ENCODE measurements at places on chromosomes 13 and 19. TPM values are rescaled to one million over a fixed set of nuclear protein-coding genes. Genes with fewer than 3 reads are reported as not detected.
A peak's percentile ranks its signal among the peaks of the same experiment; 100 is the strongest.

TNPO2 gene
- total RNA-seq: 99.7 TPM

DNA sequence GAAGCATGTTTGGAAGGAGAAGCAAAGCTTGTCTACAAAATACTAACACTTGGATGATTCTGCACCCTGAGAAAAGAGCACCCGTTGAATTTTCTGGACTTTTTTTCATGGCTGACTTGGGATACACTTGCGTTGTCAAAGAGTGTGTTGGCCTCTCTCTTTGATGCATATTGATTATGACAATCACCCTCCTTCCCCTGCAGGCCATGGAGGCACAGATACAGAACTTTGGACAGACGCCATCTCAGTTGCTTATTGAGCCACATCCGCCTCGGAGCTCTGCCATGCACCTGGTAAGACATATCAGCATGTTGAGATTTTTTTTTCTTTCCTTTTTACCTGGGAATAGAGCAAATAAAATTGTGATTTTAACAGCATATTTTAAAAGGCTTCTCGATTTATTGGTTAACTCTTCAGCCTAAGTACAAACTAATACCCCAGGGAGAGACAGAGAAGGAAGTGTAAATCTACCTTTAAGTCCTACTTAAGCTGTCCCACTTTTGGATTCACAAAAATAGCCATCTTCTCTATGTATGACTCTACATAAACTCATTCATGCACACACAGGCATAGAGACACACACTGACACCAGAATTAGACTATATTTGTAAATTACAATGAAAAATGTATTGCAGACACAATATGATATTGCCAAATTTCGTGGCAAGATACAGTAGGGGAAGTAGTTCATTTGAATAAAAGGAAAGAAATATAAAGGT lies 169.7 kb upstream of the MAB21L1 start:
- no peak for DNase-seq

- no peak for DNase-seq
These were observed 74.3 kb upstream of the FAM216B start for GRCh38 chr13:42707048-42707447.

- DNase-seq: no peak
These were observed 19.6 kb upstream of the SLC15A1 start for GRCh38 chr13:98771838-98772611.

DNA sequence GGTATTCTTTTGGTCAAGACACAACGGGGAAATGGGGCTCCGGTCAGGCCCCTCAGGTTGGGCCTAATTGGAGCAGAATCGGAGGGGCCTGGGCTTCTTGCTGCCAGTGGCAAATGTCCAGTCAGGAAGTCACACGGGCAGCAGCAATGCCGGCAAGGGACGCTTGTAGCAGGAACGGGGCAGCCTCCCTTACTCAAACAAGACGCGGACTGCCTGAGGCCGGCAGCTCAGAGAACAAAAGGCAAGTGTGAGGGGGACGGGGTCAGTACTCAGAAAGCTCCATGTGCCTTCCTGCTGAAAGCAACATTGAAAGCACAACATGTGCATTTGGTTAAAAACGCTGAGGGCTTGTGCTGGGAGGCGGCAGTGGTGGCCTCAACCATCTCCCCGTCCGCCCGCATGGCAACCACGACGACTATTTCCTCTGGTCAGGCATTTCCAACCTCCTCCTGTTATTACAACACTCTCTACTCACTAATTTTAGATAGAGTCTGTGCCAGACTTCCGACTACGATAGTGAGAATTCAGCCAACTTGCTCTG lies 20.5 kb upstream of the RASA3 start:
- no peak for DNase-seq

DNA sequence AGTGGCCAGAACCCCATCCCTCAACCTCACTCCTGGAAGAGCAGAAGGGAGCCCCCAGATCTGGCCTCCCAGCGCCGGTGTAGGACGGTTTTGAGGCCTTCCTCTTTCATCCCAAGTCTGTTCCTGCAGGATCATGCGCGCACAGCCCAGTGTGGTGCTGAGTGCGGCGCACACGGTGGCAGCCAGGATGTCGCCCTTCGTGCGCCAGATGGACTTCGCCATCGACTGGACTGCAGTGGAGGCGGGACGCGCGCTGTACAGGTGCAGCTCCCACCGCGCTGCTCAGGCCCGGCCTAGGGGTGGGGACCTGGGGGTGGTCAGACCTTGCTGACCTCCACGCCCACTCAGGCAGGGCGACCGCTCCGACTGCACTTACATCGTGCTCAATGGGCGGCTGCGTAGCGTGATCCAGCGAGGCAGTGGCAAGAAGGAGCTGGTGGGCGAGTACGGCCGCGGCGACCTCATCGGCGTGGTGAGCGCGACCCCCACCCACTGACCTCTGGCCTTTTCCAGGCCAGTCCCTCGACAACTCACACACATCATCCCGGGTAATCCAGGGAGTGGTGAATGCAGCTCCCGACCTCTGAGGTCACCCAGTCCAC lies 14.8 kb downstream of the PNPLA6 start:
- no peak for DNase-seq

GRCh38 chr13:106566641-106567473 lies 1.1 kb downstream of the ARGLU1 start:
- no peak for DNase-seq

ZNF98 gene
- total RNA-seq: not detected

PHF11 gene
- total RNA-seq: 33.9 TPM

DNA sequence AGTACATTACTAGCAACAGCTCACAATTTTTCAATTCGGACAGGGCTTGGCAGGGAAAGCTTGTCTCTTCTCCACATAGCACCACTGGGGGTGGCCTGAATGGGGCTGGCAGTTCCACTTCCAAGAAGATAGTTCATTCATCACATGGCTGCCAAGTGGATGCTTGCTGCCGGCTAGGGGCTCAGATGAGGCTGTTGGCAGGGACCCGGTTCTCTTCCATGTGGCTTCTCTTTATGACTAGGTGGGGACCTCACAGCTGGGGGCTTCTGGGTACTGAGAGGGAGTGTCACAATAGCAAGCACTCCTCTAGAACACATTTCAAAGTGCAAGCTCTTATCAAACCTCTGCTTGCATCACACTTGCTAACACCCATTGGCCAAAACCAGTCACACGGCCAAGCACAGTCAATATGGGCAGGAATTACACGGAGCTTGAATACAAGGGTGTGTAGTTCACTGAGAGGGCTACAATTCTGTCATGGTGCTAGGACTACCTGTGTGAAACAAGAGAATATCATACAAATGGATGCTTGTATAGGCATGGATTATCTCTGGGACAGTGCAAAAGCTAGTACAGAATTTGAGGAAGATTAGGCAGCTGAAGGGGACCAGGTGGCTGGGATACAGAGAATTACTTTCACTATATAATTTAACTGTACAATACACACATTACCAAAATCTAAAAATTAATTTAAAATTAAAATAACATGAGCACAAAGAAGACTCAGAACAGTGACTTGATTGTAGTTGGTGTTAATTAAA lies 32.3 kb downstream of the ATP7B start:
- no peak for DNase-seq

- no peak for DNase-seq
These were observed 172.6 kb downstream of the GPC6 start for GRCh38 chr13:93399212-93399611.

DNA sequence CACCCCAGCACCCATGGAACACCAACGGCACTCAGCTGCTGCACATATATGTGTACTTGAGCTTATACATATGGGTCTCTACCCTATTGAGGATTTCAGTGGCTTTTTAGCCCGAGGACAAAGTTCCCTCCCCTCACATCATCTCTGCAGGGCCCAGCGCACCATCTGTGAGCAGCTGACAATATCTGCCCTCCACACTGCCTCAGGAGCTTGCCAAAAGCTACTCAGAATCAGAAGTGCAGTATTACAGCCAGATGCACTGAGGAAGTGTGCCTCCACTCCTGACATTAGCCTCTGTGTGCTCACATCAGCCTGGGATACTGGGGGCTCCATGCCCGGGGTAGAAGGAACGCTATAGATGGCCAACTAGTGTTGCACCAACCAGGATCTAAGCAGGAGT lies 903.9 kb downstream of the UQCRFS1 start:
- DNase-seq: no peak

- DNase-seq: no peak
These were observed 271.4 kb downstream of the DLEU7 start for GRCh38 chr13:50572129-50572528.

- DNase-seq: no peak
These were observed 188.0 kb downstream of the TDRD3 start for GRCh38 chr13:60584976-60585375.

SPC24 gene
- 59.1 TPM for total RNA-seq

GRCh38 chr19:29963576-29963975 lies 21.5 kb downstream of the URI1 start:
- DNase-seq: no peak

DNA sequence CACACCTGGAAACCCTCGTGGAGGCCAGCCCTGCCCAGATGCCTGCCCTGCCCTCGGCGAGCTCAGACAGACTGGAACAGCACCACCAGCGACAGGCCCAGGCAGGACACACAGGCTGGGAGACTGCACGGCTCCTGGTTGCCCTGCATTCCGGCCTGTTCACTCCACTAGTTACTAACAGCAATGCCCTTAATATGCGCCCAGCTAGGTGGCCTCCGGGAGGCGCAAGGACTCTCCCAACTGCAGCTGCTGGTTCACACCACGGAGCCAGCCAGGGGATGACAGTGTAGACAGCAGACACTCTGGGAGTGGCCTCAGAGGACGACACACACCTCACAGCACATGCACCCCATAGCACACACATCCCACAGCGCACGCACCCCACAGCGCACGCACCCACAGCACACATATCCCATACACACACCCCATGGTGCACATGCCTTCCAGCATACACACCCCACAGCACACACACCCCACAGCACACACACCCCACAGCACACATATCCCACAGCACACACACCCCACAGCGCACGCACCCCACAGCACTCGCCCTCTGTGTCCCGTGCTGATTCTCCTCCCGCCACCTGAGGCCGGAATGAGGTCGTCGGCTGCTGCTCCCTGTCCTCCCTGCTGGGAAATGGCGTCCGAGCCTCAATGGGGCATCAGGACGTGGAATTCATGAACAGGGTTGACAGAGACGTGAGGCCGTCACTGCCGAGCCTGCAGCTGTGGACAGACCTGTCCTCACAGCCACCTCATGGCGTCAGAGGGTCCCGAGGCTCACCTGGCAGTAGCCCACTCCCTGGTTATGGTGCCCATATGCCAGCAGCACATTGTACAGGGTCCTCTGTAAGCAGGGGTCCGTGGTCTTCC lies 13.6 kb downstream of the GRTP1 start:
- DNase-seq: no peak

DNA sequence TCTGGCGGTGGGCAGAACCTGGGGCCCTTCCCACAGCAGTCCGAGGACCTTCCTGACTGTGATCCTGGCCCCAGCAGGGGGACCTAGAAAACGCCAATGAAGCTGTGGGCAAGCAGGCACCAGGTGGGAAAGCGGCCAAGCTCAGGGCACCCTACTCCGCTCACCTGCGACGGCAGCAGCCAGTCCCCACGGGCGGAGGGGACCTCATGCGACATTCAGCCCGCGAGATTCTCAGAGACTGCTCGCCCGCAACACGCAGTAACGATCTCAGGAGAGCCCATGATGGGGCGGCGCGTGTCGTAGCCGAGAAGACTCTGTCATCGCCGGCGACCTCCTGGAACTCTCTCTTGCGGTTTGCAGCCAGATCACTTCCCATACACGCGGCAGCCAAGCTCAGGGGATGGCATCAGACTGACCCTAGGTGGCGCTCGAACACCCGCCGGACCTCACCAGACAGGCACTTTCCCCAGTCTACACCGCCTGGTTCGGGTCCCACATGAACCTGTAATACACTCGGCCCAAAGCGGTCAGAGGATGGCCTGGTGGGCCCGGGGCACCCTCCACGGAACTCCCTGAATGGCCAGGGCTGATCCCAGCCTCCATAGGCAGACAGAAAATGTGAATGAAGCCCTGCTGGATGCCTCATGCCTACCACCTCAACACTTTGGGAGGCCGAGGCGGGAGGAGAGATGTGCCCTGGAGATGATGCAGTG lies 26.5 kb downstream of the MAN2B1 start:
- DNase-seq: peak; percentile 53

DNA sequence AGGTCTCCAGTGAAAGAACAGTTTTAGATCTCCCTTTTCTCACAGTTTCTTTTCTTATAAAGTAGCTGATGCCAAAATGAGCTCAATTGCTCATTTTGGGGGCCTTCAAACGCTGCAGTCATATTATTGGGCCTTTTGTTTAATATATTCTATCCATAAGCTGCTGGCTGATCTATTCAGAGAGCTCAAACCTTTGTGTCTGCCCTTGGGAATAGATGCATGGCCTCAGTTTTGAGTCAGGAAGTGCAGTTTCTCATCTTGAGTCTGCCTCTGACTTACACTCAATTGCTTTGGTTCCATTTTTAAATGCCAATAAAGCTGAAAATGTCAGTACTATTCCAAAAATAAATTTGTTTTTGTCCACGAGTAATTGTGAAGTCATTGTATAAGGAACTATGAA lies 468.9 kb downstream of the KLF12 start:
- no peak for DNase-seq

DNA sequence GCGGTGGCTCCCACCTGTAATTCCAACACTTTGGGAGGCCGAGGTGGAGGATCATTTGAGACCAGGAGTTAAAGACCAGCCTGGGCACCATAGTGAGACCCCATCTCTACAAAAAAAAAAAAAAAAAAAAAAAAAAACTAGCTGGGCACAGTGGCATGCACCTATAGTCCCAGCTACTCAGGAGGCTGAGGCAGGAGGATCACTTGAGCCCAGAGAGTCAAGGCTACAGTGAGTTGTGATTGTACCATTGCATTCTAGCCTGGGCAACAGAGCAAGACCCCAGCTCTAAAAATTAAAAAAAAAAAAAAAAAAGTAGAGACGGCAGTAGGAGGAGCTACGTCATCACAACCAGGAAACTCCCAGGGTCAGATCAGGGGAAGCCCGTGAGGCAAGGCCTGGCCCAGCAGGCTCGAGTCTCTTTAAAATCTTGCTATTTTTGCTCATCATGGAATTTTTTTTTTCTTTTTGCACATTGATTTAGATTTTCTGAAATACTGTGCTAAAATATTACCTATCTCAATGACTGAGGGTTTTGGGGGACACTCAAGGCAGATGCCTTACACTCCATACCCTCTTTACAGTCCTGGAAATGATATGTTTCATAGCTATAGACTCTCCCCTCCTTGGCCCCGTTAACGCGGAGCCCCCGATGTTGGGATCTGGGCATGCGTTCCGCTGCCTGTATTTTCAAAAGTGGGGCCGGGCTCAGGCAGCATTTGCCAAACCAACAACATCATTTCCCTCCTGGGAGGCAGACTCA lies 44.4 kb upstream of the USE1 start:
- no peak for DNase-seq

GRCh38 chr13:103002279-103002678 lies 63.9 kb downstream of the SLC10A2 start:
- DNase-seq: no peak

DNA sequence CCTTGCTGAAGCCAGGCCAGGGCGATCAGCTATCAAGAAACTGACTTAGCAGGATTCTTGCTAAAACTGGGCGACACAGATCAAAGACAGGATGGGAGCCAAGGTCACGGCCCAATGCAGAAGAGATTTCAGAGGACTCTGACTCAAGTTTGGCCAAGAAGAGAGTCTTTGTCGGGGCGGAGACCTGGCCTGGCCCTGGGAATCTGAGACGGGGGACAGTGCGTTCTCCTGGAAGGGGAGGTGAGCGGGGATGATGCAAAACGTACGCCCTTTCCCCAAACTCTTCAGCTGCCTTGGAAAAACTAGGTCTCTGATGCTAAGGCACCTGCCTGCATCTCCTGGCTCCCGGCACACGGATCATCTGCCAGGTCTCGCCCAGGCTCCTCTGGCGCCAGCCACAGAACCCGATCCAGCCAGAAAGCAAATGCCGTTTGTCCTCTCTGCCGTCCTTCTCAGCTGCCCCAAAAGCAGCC lies 9.8 kb downstream of the MVB12A start:
- no peak for DNase-seq

GRCh38 chr13:80465321-80465720 lies 124.4 kb upstream of the SPRY2 start:
- no peak for DNase-seq
